SW480 (cell line): ENCODE measurements at places on chromosomes 4 and X.

GRCh38 chr4:95170176-95170575 is 378.6 kb downstream of the UNC5C start:
- DNase-seq: no peak

- peak; percentile 71 for DNase-seq
Observed at GRCh38 chr4:121726642-121727268, 30.0 kb upstream of the ANXA5 start.

DNA sequence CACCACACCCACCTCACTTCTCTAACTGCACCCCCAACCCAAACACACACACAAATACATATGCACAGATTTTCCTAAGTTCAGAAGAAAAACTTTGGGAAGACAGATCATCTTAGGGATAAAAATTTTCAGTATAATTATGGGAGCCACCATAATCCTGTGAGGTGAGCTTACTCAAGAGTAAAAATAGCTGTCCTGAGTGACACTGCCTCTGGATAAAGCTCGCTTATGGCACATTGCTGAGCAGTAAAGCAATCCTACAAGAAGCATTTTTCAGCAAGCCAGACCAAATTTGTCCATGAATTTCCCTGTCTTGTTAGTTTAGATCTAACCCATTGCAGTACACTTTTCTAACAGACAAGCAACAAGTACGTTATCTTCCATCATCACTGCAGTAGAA is 83.8 kb downstream of the INPP4B start:
- DNase-seq: no peak

- DNase-seq: no peak
Observed at GRCh38 chr4:23234716-23235115, 542.0 kb downstream of the GBA3 start.

GRCh38 chrX:149572743-149573142 is 14.5 kb downstream of the MAGEA9B start:
- no peak for DNase-seq

GRCh38 chrX:131987252-131987651 is 35.9 kb upstream of the STK26 start:
- DNase-seq: no peak

DNA sequence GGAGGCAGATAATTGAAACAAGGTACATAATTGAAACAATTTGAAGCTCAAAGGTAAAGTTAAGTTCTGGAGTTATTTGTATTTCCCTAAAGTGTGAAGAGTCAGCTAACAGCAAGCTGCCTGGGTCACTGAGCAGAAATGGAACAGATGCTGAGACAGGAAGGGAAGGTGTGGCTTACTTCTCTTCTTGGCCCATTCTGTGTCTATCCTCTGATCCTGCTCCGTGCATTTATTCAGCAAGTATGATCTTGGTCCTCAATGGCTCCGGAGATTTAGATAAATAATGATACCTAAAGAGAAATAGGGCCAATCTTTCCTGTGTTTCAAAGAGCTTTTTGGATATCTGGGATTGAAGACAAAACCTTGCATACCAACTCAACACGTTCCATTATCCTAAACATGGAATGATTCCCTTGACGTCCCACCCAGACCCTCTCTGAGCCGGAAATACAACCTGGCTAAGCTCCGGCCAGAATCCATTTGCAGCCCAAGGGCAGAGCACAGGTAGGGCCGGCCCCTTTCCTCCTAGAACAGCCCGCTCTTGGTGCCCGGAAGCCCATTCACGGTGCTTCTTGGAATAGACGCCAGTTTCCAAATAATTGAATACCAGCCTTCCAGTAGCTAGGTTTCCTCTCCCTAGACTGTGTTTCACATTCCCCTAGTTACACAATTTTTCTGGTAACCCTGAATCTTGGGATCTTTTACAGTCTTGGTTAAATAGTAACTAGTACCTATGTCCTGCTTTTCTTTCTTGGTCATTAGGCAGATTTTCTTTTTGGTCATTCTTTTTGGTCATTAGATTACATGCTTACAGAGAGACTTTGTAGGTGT is 211.0 kb downstream of the NWD2 start:
- no peak for DNase-seq

DNA sequence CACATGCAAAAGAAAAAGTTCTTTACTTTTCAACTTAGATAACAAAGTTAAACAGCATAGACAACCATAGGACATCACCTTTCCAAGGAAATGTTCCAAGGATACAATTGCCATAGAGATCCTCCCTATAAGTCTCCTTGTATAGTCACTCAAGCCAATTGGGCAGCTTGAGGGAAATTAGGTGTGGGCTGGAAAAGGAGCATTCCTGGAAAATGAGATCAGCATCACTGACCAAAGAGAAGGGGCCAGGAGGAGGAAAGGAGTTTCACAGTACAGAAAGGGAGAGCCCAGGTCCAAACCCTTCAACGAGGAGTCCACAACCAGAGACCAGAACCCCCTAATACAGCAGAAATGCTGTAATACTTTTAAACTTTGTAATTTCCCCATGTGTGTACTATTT is 91.5 kb upstream of the PPARGC1A start:
- no peak for DNase-seq
